Activated T-cell treated with anti-CD3 and anti-CD28 coated beads, Interleukin-2, amount 50 U/mL, for 1 hour (primary cell): ENCODE measurements at places on chromosomes 16 and 17.

DNA sequence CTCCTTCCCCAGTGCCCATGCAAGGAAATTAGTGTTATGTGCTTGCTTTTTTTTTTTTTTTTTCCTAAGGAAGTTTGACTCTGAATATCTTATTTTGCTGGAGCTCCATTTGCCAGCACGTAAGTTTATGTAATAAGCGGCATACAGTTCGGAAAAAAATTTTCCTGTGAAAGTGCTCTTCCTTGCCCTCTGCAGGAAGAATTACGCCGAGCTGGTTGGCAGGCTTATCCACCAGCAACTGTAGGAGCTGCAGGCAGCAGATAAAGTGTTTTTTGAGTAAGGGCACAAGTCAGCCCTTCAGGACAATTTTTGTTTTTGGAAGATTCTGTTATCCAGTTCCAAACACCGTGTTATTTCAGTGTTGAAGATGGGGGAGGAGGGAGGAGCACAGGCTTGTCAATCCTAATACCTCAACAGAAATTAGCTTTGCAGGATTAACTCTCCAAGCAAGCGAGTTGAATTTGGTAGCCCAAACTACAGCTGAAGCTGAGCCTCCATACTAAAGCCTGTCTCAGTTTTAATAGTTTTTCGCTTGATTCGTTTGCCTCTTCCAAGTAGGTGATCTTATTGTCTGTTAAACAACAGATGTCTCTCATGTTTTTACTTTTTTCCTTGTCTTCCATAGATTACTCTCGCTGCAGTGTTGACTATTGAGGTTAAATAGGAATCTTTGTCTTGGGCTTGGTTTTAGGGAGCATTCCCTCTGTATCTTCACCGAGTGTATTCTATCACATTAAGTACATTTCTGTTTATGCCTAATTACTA, 1.1 kb downstream of the SPECC1 start:
- DNase-seq, result no peak

- DNase-seq, result no peak
These were observed 117.9 kb upstream of the GSE1 start for GRCh38 chr16:85495259-85495658.

- DNase-seq, result no peak
These were observed 33.5 kb downstream of the HLF start for GRCh38 chr17:55298111-55298730.

- no peak for DNase-seq
These were observed 8.0 kb downstream of the CTRB1 start for GRCh38 chr16:75226550-75227360.

GRCh38 chr17:44121997-44122815, 1.2 kb downstream of the HDAC5 start:
- DNase-seq, result no peak

GRCh38 chr17:73292031-73292531, 19.7 kb downstream of the CDC42EP4 start:
- DNase-seq, result no peak

GRCh38 chr17:33120103-33120502, 128.5 kb downstream of the SPACA3 start:
- DNase-seq, result no peak

GRCh38 chr16:66874079-66874775, 6.1 kb upstream of the PDP2 start:
- DNase-seq, result no peak

- no peak for DNase-seq
These were observed 22.2 kb upstream of the CYLD start for GRCh38 chr16:50719401-50720337.

GRCh38 chr17:28956112-28956511, 4.8 kb upstream of the PHF12 start:
- DNase-seq, result no peak

DNA sequence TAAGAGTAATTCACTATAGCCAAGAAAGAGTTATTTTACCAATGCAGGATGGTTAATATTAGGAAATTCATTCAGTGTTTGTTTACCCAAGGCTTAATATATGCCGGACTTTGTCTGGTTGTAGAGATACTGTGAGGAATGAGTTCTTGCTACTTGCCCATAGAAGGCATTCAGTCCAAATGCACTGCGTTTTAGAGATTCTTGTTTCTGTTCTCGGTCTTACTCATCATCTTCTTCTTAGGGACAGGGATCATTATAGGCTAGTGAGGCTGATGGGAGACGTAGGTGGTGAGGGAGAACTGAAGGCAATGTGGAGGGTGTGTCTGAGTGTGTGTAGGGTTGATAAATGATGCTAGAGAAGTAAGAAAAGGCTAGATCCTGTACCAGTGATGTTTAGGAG, 90.7 kb downstream of the OR1D5 start:
- DNase-seq, result no peak

- no peak for DNase-seq
These were observed 53.9 kb downstream of the NSRP1 start for GRCh38 chr17:30170415-30170987.

GRCh38 chr17:74892974-74893911, at the start of gene FADS6:
Gene FADS6, minus strand, starts transcription at chr17:74893633. Its CDS starts 38 bp downstream, at chr17:74893595.
- DNase-seq, result peak; percentile 30

- DNase-seq, result no peak
These were observed 47.1 kb downstream of the BCL7C start for GRCh38 chr16:30846649-30847402.

DNA sequence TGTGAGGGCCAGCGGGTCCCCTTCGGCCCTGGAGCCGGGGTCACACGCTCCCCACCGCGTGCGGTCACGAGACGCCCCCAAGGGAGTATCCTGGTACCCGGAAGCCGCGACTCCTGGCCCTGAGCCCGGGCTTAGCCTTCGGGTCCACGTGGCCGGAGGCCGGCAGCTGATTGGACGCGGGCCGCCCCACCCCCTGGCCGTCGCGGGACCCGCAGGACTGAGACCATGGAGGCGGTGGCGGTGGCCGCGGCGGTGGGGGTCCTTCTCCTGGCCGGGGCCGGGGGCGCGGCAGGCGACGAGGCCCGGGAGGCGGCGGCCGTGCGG, at the start of gene NAGLU:
NAGLU (plus strand) TSS at position 194 of the 324 bp plus-strand sequence; CDS start at position 226, 32 bp downstream.
- DNase-seq, result peak; percentile 81

DNA sequence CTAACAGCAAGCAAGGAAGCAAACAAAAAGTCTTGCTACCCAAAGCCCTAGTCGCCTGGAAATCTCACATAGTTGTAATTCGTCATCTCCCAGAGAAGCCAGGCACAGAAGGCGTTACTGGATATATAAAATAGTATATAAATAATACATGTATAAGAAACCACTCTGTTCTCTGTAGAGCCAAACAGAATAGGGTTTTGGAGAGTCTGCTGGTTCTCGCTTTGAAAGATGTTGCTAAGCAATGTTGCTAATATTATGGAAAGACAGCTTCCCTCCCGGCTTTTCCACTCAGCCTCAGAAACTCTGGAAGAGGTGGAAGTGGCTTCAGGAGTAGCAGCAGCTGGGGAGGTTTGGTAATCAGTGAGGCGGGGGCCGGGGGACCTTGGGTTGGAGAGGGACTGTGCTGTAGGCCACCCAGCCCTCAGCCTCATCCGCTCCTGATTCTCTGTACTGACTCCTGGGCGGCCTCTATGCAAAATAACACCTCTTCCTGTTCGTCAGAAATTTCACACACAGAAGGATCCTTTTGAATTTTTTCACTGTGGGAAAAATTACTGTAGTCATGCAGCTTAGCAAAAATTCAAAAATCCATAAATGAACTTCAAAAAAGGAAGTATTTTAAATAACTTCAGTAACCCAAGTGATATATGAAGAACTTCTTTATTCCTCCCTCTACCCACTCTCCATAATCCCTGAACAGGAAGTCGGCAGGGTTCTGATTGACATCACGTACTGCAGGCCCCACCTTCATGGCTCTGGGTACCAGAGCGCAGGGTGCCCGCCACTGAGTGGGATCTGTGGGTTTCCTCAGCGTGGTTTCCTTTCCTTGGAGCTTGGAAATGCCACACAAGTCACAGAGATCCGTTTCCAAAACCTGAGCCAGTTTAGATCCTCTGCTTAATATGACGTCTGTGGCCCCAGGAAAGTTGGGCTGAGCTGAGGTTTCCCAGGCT, 51.4 kb downstream of the RAP1GAP2 start:
- no peak for DNase-seq

DNA sequence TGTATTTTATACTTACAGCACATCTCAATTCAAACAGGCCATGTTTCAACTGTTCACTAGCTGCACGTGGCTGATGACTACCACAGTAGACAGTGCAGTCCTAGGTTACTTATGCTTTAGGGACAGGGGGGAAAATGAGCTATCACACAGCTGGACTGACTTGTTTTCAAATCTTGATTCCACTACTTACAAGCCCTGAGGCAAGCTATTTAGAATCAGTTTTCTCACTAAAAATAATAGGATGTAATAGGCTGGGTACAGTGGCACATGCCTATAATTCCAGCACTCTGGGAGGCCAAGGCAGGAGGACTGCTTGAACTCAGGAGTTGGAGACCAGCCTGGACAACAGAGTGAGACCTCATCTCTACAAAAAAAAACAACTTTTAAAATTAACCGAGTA, 10.3 kb downstream of the GLG1 start:
- no peak for DNase-seq

- no peak for DNase-seq
These were observed 119.6 kb upstream of the CNTNAP4 start for GRCh38 chr16:76157629-76158028.

DNA sequence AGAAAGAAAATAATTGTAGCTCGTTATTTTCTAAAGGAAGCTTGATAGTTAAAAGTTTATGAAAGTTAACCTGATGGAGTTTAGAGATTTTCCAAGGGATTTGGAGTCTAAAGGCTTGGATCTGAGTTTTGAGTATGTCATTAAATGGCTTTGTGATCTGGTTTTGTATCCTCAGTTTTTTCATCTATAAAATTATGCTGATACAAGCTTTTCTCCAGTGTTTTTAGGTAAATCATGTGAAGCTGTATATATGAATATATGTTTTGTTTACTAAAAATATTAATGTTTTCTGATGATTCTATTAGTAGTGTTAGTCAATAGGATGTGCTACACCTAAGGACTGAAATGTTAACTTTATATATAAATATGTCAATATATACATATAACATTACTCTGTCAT, 727.8 kb downstream of the CDH11 start:
- DNase-seq, result no peak

GRCh38 chr17:32943647-32944191, 15.8 kb downstream of the TMEM98 start:
- no peak for DNase-seq

- DNase-seq, result no peak
These were observed 35.9 kb downstream of the CMTM4 start for GRCh38 chr16:66660422-66661209.

DNA sequence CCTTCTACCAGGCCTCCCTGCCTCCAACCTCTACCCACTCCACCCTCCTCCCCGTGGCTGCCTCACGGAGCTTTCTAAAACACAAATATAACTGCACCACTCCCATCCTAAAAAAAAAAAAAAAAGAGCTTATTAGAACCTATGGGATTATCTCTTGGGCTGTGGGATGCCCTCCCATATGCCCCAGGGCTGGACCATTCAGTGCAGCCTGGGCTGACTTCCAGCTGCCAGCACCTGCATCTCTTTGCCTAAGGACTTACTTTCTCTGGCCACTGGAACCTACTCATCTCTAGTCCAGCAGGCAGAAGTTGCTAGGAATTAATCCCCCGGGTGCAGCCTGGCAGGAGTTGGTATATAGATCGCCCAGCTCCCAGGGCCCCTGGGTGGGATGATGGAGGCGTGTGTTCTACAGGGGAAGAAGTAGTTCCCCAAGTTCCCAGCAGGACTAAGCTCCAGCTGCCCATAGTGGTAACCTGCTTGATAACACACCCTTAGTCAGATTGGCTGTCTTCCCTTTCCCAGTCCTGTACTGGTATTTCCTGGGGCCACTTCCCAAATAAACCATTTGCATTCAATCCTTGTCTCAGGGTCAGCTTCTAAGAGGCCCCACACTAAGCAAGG, 10.3 kb downstream of the MPP3 start:
- DNase-seq, result no peak

- DNase-seq, result no peak
These were observed 6.9 kb downstream of the MRM1 start for GRCh38 chr17:36608280-36608679.

DNA sequence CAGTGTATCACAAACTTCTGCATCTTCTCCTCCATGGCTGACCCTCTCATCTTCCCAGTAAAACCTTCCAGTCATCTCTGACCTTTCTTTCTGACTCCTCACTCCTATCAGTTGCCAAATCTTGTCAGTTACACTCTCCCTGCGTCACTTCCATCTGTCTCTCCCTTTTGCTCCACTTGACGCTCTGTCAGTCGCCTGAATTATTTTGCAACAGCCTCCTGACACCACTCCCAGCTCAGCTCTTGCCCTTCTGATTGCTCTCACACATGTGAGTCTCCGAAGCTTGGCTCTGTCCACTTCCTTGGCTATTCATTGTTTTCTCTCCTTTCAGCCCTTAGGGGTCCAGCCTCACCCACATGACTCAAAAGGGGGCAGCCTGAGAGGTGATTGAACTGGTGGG, 27.7 kb downstream of the DHRS7C start:
- DNase-seq, result no peak

GRCh38 chr16:87608400-87608985, 6.2 kb downstream of the JPH3 start:
- peak; percentile 44 for DNase-seq

- DNase-seq, result no peak
These were observed 34.5 kb upstream of the EVI2A start for GRCh38 chr17:31355935-31356334.

GRCh38 chr17:77196251-77196650, 55.5 kb downstream of the SEC14L1 start:
- DNase-seq, result no peak

GRCh38 chr16:15605839-15606517, 37.0 kb downstream of the MARF1 start:
- no peak for DNase-seq

- no peak for DNase-seq
These were observed 72.6 kb upstream of the CNEP1R1 start for GRCh38 chr16:49952386-49952785.

DNA sequence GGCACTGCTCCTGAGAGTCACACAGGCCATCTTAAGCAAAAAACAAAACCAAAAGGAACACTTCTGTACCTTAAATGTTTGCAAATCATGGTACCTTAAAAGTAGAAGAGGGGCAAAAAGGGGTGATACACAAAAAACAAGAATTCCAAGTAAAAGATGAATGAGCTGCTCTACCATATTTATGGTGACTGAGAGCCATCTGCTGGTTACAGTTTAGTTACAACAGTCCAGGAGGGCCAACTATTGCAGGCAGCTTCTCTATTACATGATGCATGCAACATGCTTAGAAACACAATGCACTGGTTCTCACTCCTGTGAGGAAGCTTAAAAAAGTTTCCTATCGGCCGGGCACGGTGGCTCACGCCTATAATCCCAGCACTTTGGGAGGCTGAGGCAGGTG, 53.5 kb downstream of the STX8 start:
- DNase-seq, result no peak
